ENCODE measurements at places on chromosomes 12 and 14.

DNA sequence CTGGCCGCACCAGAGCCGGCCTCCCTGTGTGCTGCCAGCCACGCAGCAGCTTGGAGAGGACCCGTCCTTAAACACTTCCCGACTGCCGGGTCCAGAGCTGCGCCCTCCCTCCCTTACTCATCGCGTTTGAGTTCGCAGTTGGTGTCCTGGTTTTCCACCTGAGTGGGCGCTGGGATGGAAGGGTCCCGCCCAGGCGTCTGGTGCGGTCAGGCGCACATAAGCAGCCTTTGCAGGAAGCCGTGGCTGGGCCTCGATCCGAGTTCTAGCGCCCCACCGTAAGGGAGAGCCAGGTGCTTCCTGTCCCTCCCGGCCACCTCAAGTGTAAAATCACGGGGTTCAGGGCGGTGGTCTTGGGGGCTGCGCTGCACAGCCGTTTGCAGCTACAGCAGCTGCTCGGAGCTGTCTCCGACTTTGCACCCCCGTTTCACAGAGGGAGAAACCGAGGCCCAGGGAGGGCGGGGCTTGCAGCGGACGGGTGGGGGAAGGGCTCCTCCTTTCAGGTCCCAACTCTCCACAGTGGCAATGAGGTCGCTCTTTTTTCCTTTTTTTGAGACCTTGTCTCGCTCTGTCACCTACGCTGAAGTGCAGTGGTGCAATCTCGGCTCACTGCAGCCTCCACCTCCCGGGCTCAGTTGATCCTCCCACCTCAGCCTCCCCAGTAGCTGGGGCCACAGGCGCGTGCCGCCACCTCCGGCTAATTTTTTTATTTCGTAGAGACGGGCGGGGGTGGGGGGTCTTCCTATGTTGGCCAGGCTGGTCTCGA is 51.3 kb downstream of the LRCOL1 start:
- DNase-seq: no peak

- DNase-seq: peak; percentile 29
Measured at GRCh38 chr12:107610021-107610859, 75.4 kb upstream of the PWP1 start.

GRCh38 chr14:27727251-27727770 is 1039.3 kb upstream of the FOXG1 start:
- DNase-seq: peak; percentile 46

- DNase-seq: no peak
Measured at GRCh38 chr12:58293308-58293982, 352.1 kb downstream of the ATP23 start.

GRCh38 chr14:33788161-33788560 is 162.7 kb downstream of the EGLN3 start:
- no peak for DNase-seq

DNA sequence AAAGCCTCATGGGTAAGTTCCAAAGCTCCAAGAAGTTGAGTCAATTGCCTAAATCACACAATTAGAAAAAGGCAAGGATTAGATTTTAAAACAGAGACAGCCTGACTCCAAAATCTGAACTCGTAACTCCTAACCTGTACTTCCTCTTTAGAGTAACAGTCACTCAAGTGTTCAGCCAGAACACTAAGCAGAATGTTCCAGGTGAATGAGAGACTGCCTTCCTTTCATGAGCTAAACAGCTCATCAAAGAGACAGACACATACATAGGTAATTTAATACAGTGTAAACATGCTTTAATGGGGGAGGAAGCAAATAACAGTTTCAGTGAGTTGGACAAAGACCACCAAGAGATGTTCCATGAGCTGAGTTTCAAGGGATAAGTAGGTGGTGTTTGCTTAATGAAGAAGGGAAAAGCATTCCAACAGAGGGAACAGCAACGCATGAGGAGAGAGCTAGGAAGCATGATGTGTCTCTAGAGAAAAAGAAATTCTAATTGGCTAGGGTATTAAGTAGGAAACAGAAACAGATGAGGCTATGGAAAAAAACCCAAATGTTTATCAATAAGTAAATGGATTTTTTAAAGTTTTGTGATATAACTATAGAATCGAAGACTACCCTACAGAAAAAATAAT is 403.9 kb downstream of the MED13L start:
- DNase-seq: no peak

DNA sequence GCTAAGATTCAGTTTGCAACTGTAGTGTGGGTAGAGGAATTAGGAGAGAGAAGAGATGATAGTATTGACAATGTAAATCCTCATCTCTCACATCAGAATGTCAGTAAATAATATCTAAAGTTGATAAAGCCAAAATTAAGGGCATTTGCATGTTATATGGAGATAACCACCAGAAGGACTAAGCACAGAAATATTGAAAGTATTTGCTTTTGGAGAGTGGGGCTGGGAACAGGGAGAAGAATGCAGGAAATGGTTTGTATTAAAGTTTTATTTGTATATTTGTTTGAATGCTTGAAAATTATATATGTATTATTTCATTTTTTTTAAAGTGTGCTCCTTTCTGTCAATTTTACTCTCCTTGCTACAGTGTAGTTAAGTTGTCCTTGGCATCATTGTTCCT is 491.4 kb downstream of the APAF1 start:
- no peak for DNase-seq

DNA sequence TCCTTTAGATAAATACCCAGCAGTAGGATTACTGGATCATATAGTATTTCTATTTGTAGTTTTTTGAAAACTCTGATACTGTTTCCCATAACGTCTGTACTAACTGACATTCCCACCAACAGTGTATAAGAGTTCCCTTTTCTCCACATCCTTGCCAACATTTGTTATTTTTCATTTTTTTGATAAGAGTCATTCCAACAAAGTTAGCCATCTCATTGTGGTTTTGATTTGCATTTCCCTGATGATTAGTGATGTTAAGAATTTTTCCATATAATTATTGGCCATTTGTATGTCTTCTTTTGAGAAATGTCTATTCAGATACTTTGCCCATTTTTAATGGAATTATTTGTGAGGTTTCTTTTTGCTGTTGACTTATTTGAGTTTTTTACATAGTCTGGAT is 486.0 kb downstream of the FLRT2 start:
- no peak for DNase-seq

- DNase-seq: peak; percentile 19
Measured at GRCh38 chr14:63713764-63714163, 14.1 kb downstream of the SGPP1 start.

- DNase-seq: no peak
Measured at GRCh38 chr14:24394275-24394674, 4.5 kb upstream of the NYNRIN start.

GRCh38 chr12:54723379-54724256 is 75.5 kb upstream of the DCD start:
- DNase-seq: peak; percentile 24

DNA sequence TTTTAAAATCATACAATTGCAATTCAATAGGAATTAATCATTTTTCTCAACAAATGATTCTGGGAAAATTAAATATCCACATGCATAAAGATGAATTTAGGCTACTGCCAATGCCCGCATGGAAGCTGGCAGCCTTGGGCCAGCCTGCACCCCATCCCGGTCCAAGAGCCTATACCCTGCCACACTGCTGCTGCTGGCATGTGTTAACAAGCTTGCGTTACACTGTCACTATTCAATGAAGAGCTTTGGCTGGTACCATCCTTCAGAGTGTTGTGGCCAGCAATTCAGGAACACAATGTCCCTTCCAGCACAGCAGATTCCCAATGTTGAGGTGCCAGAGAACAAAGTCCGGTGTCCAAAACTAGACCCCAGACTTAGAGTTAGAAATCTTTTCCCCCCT is 13.6 kb upstream of the TAS2R14 start:
- no peak for DNase-seq

- DNase-seq: no peak
Measured at GRCh38 chr12:1862973-1863372, 42.6 kb downstream of the LRTM2 start.

GRCh38 chr12:47245623-47246022 is 165.9 kb upstream of the AMIGO2 start:
- no peak for DNase-seq

DNA sequence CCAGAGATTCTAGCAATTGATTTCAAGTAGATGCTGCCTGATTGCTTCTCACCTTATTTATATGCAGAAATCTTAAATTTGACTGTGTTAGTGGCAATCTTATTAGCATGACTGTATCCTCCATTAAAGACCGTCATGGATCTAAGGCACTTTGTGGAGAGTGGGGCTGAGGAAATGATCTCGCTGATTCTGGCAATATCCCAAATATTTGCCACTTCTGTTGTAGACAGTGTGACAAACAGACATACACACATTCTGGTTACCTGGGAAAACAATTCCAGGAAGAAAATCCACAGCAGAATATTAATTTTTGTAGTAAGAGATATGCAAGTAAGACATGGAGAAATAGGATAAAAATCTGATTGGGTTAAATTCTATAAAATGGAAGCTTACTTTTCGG is 269.0 kb upstream of the G2E3 start:
- DNase-seq: peak; percentile 19

DNA sequence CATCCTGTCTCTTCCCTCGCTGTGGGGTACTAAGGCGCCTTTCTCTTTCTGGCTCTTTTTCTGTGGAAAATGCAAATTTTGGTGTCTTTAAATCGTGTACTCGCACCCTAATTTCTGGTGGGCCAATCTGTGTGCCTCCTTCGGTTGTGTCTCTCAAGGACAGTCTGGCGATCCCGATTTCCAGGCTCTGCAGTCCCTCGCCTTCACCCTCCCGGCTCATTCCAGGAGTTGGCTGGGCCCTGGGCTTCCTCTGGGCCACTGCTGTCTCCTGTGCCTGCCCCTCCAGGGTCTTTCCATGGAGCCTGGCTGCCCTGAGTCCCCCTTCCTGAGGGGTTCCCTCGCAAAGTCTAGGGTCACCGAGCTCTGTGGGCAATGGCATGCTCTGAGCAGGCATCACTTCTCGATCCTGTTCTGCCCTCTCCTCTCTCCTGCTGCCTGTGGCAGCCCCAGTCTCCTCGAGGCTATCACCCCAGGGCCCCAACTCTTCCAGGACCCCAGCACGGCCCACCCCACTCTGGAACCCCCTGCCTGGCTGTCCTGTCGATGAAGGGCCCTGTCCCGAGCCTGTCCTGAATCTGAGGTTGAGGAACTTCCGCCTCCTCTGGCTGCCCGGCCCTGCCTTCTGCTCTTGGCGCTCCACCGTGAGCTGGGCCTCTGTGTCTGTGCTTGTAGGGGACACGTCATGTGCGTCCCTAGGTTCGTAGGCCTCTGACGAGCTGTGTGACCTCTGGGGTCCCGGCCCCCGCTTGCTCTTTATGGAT is 24.1 kb downstream of the AHNAK2 start:
- DNase-seq: no peak

- no peak for DNase-seq
Measured at GRCh38 chr12:127223011-127223410, 1044.0 kb upstream of the TMEM132C start.

DNA sequence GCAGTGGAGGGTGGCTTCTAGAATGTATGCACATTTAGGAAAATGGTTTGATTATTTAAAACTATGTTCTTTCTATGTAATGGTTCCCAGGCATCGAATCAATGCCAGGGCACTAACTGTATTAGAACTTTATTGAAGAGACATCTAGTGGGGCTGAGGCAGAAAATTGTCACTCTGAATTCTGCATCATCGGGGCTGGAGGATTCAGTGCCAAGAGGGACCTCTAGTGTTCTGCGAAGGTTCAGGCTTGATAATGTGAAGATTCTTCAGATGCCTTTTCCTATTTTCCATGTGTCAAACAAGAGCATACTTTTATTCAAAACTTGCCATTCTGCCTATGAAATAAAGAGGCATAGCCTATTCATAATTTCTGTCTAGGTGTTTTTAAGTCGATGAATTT is 146.3 kb downstream of the CAND1 start:
- DNase-seq: no peak

DNA sequence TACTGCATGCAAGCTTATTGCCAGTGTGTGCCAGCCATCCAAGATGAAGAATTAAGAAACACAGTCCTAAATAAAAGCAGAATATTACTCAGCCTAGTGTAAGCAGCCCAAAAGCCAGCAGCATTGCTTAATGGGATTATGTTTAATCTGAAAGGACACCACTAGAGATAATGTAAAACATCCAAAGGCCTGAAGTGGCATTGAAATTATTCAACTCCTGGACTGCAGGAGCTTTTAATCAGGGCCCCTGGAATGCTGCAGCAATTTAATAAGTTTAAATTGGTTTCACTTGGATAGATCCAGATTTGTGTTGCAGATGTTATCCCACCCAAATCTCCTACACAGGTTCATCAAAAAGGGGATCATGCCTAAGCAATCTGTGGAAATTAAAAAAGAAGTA is 193.0 kb downstream of the C12orf50 start:
- DNase-seq: no peak

- DNase-seq: peak; percentile 87
Measured at GRCh38 chr14:59406454-59407245, 58.5 kb downstream of the GPR135 start.

DNA sequence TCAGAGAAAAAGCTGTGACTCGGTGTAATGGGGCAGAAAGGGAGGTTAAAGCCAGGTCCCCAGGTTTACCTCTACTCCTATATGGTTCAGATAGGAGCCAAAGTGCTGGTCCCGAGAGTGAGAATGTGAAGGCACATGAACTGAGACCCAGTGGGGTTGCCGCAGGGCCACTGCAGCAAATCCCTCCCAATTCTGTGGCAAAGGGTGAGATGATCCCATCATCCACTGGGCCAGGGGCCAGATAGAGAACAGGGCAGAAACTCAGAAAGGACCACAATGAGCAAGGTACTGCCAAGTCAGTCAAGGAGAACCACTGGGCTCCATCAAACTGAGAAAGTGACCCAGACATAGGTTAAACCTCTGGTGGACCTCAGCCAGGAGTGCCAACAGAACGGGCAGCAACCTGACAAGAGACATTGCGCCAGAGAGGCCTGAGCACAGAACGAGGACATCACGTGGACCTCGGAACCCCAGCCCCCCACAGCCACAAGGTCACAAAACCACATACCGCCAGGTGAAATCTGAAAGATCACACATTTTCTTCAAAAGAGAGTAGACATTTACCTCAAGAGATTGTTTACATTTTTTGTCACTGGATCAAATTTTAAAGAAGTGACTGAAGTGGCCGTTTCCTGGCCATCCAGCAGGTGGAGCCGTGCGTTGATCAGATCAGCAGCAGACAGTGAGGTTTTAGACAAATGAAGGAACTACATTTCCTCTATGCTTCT is 20.5 kb upstream of the ITPR2 start:
- DNase-seq: peak; percentile 74

- DNase-seq: no peak
Measured at GRCh38 chr12:92529944-92530343, 172.8 kb upstream of the PLEKHG7 start.

- peak; percentile 46 for DNase-seq
Measured at GRCh38 chr12:103771466-103771865, 69.6 kb downstream of the NT5DC3 start.

Measured in endothelial cell of umbilical vein (primary cell).